Activated CD8-positive, alpha-beta memory T cell treated with anti-CD3 and anti-CD28 coated beads, Interleukin-2, amount 50 U/mL, for 48 hours (primary cell): ENCODE measurements at places on chromosomes 12 and 14.
A peak's percentile ranks its signal among the peaks of the same experiment; 100 is the strongest.

GRCh38 chr12:66959276-66959675, 280.4 kb upstream of the GRIP1 start:
- DNase-seq = no peak

DNA sequence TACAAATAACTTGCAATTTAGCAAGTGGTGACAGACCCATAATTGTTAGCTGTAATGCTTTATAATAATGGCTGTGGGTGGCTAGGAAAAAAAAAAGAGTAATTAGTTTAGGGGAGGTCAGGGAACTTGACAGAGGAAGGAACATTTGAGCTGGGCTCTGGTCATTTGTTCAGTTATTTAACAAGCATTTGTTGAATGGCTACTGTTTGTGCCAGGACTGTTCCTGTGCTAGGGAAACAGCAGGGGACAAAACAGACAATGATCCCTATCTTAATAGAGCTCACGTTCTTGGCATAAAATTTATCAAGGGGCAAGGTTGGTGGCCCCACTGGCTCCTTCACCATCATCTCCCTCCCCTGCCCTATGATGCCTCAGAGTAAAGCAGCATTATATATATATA, 18.5 kb downstream of the CHST11 start:
- no peak for DNase-seq

GRCh38 chr12:27015730-27016076, 1.5 kb upstream of the TM7SF3 start:
- no peak for DNase-seq

- no peak for DNase-seq
Measured at GRCh38 chr14:98189511-98189910, 1082.5 kb downstream of the BCL11B start.

DNA sequence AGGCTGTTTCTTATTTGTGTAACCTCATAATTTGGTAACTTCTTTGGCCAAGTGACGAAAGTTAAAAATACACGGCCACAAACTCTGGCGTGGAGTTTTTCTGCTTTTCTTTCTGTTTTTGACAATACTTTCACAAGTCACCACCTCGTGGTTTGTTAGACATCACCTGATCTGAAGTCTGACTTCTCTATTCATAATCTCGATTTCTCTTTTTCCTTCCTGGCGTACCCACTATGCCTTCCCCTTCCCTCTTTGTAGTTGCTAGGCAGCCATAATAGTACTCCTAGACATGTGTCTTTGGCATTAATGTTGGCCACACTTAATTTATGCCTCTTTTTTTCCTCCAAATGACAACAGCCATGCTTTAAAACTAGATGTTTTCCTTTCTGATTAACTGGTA, 97.6 kb downstream of the POLR3B start:
- DNase-seq = no peak

DNA sequence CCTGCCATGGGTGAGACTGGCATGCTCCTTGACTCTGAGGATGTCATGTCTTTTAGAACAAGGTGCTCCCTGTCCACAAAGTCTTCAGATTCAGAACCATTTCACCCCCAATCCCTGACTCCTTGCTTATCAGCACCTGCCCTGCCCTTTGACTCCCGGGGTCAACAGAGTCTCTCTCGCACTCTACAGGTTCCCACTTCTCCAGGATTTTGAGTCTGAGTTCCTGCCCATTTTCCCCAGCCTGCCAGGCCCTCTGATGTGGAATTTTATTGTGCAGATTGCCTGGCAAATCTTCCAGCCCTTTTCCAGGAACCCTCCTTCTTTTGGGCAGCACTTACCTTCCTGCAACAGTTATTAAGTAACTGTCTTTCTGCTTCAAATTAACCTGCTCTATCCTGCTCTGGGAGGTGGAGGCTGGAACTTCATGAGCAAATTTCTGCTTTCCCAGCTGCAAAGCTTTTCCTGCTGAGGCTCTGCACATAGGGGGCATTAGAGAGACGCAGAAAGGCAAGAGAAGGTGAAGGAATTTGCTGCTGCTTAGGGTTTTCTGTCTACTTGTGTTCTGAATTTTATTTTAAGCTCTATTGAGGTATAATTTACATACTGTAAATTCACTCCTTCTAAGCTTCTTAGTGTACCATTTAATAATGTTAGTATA, 259.1 kb downstream of the PCNX1 start:
- no peak for DNase-seq

DNA sequence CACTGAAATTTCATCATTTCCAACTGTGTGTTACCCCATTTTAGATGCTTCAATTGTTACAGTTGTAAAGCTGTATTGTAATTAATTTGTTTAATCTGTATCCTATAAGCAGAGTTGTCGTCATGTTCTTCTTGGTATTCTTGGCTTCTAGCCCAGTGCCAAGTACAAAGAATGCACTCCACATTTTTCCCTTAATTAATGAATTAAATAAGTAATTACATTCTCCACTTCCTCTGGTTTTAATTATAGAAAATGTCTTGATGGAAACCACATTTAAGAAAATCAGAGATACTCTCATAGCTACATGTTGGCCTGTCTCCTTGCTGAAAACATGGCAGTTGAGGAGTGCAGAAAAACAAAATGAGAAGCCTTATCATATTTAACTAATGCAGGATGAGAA, 746 bp downstream of the DNAI7 start:
- DNase-seq = no peak

GRCh38 chr14:64444984-64445845, 20.1 kb upstream of the AKAP5 start:
- DNase-seq = peak; percentile 67

DNA sequence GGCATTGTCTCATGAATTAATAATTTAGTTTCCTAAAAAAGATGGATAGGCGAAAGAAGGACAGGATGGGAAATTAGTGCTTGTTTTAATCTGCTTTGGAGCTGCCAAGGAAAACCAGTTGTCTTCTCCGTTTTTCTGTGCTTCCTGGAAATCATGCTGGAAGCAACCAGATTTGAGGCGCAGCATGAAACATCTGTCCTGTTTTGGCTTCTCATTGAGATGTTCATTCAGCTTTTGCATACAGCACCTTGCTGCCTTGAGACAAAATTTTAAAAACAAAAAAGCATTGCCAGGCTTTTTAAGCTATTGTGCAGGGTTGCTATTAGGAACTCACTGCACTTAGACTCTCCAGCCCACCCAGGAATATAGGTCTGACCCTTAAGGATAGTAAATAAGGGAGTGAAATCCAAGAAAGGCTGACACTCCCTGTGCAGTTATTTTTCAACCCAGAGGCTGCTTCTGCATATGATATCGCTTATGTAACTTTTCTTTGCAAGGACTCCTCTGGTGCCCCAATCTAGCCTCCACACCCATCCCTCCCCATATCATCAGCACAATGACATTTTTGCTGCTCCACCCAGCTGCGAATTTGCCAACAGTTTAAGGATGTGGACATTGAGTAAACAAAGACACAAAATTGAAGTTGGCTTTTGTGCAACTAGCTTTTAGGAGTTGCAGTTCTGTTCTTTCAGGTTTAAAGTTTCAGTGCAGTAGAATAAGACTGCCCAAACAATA, 46.9 kb upstream of the MDM1 start:
- no peak for DNase-seq

GRCh38 chr14:54562334-54562733, 4.6 kb upstream of the SAMD4A start:
- DNase-seq = no peak

DNA sequence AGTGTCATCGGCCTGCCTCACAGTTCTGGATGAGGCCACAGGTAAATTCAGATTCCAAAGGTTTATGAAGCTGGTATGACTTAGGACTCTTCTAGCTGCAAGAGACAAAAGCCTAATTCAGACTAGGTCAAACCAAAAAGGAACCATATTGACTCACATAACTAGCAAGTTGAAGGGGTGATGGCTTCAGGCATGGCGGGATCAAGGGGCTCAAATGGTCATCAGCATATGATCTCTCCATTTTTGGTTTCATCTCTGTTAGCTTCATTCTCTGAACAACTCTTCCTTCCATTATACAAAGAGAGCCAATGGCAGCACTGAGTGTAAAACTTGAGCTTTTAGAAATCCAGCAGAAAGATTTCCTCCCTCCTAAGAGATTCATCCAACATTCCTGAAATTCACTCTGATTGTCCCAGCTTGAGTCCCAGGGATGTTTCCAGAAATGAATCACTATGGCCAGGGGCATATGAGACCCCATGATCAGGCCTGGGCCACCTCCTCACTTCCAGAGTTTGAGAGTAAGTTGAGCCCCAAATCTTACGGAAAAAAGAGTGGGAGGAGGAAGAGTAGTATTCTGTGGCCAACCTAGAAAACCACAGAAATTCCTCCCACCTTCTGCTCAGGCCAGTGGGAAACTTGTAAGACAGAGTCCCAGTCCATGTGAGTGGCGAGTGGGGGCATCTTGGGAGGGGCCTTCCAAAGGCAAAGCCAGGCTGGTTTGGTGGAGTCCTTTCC, 2.0 kb upstream of the MAP1LC3B2 start:
- no peak for DNase-seq
